ENCODE measurements at places on chromosomes 2 and 18.

DNA sequence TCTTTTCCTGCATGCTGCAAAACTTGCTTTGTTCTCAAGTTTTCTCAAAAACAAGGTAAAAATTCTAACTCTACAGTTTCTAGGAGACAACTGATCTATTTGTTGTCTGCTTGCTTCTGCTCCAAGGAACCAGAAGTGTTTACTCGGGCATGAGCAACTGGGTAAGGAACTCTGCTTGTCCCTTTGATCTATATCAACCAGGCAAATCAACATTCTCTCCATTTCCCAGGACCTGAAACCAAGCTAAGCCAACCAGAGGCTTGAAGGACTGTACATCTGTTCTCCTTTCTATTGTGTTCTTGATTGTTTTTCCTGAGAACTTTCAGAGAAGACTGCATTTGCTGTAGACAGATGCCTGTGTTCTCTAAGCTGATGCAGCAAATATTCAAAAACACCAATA lies 335.0 kb upstream of the KCNH7 start:
- DNase-seq, result no peak

DNA sequence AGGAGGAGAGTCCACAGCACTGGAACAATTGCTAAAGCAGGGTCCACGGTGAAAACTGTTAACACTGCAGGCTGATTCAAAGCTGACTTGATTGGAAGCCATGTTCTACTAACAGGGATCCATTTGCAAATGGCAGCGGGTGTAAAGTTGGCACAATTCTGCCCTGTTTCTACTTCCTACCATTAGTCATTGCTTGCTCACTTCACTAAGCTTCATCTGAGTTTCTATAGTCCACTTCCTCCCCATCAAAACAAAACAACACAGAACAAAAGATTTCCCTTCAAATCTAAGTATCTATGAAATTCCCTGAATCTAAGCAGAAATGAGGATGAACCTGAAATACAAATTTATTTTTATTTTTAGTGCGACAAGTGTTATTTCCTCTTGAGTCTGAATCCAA lies 187.4 kb upstream of the SOX11 start:
- DNase-seq, result no peak

DNA sequence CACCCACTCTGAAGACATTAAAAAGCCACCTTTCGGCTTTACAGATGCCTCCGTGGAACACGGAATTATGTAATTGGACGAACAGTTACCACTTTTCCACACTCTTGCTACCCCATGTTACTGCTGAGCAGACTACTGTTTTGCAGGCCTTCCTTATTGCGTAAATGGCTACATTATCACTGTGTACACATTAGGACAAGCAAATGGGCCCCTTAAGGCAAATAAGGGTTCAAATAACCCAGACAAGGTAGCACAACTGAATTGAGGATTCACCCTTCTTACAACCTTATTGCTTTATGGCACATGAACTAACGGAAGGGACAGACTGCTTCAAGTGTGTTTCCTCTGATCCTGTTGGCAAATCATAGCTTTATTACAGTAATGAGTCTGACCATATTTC lies 832.2 kb upstream of the FANCL start:
- DNase-seq, result no peak

- no peak for DNase-seq
These were observed 6.4 kb upstream of the PSMD1 start for GRCh38 chr2:231050018-231050901.

GRCh38 chr18:23884681-23885375 lies 129.7 kb upstream of the TTC39C start:
- no peak for DNase-seq

GRCh38 chr2:165382362-165382761 lies 87.1 kb upstream of the CSRNP3 start:
- no peak for DNase-seq

DNA sequence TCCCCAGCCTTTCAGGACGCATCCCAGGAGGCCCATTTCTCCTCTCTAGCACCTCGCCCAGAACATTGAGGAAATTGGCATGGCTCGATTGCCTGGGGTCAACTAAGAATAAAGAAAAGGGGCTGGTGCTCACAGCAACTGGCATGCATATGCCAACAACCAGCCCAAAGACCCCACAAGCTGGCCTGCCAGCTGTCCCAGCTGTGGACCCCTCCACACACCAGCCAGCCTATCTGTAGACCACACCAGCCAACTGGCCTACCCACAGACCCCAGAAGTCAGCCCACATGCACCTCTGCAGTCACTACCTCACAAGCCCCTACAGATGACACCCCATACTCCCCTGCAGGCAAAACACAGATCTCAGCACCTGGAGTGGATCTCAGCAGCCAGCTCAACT lies 123.8 kb upstream of the ID2 start:
- no peak for DNase-seq

GRCh38 chr2:200300638-200301314 lies 5.7 kb upstream of the SPATS2L start:
- DNase-seq, result no peak

GRCh38 chr2:85523903-85524335 lies 15.0 kb upstream of the MAT2A start:
- DNase-seq, result no peak

- no peak for DNase-seq
These were observed 29.9 kb upstream of the FBLN7 start for GRCh38 chr2:112108178-112108832.

- no peak for DNase-seq
These were observed 11.7 kb upstream of the SAP130 start for GRCh38 chr2:128039535-128039934.

DNA sequence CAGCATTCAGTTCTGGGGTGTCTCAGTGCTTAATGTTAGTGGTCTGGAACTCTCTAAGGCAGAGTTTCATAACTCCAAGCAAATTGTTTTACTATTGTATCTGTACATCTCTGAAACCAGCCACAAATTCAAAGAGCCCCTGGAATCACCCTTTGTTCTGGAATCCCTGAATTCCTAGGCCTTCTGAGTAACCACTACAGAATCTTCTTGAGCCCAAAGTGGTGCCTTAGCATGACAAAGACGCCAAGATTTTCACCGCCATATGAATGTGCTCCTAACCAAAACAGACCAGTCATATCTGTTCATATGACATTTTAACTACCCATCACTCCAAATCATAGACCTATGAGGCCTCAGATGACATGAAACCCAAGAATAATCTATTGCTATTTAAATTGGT lies 668.1 kb downstream of the EPHA4 start:
- DNase-seq, result no peak

DNA sequence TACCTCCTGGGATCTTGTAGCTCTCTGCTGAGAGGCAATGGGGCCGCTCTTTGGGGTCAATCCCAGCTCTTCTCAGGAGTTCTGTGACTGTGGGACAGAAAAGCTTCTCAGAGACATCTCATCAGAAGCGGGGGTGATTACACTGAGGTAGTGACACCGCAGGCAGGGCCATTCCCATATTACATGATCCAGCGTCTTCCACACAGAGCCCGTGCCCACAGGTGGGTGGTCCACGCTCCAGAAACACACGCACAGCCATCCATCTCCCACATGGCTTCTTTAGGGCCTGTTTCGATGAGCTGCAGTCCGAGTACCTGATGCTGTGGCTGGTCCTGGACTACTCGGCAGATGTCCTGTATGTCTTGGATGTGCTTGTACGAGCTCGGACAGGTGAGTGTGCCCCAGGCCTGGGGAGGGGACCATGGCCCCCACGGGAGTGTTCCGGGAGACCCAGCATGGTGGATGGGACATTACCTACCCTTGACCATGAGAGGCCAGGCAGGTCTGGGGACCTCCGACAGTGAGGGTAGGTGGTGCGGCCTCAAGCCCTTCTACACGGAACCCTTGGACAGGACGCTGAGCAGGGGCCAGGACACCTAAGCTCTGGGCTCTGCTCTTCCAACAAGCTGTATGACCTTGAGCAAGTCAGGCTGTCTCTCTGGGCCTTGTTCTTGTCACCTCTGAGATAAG lies 45.5 kb downstream of the CNGA3 start:
- no peak for DNase-seq

DNA sequence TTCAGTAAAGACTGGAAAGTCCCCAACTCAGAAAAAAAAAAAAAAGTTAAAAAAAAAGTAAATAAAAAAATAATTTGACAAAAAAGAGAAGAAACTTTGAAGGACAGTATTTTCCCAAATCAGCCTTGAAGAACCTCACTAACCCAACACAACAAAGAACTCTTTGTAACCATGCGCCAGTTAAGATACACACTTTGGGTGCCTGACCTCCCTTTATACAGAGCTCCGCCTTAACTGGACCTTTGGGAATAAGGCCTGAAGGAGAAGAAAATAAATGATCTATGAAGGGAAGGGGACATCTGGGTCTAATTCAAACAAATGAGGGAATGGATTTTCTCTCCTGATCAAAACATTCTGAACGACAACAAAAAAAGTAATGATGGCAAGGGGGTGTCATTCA lies 2.2 kb upstream of the GFPT1 start:
- DNase-seq, result no peak

DNA sequence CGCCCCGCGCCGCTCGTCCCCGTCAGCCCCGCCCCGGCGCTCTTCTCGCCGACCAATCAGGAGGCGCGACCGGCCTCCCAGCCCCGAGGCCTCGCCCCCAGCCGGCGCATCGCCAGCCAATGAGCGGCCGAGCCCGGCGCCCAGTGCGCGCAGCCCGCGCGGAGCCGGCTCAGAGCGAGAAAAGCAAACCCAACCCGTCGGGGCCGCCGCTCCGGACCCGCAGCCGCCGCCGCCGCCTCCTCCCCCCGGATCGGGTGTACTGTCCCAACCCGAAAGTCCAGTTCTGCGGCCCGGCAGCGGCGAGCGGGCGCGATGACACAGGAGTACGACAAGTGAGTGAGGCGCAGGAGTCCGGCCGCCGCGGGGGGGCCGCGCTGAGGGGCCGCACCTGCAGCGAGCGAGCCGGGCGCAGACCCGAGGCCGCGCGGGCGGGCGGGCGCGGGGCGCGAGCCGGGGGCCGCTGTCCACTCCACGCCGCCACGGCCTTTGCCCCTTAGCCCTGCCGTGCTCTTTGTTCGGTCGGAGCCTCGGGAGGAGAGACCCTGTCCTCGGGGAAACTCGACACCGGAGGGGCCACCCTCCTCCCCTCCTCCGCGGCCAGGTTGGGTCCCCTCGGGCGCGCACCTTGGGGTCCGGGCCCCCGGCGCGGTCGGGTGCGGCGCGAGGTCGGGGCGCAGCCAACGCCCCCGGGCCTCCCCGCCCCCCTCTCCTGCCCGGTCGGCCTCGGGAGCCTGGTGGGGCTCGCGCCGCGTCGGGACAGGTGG lies at the start of gene GRHL1:
GRHL1 (plus strand) TSS at position 172 of the 764 bp plus-strand sequence; CDS start at position 313, 141 bp downstream.
- peak; percentile 80 for DNase-seq

DNA sequence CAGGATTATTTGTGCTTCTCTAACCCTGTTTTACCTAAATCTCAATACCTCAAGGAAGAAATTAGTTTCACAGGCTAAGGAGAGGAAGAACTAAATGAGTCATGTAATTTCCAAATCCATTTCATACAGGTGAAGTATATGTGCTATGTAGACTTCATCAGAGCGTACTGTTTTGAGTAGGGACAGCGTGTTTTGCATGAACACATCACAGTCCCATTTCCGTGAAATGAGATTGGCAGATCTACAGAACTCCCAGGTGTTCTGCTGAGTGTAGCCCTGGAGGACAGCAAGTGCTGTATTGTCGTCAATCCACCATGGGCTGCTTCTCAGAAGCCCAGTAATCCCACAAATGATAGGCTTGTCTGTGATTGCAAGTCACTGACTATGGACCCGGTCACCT lies 97.7 kb downstream of the XRCC5 start:
- DNase-seq, result no peak

- peak; percentile 5 for DNase-seq
These were observed 24.3 kb downstream of the COA5 start for GRCh38 chr2:98583816-98584618.

DNA sequence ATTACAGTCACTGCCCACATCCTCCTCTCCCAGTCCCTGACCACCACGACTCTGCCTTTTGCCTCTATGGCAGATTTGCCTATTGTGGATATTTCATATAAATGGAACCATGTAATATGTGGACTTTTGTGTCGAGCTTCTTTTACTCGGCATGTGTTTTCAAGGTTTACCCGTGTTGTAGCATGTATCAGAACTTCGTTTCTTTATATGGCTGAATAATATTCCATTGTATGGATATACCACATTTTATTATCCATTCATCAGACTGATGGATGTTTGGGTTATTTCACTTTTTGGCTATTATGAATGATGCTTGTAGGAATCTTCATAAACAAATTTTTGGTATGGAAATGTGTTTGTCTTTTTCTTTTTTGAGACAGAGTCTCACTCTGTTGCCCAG lies 24.2 kb upstream of the E2F6 start:
- DNase-seq, result no peak

DNA sequence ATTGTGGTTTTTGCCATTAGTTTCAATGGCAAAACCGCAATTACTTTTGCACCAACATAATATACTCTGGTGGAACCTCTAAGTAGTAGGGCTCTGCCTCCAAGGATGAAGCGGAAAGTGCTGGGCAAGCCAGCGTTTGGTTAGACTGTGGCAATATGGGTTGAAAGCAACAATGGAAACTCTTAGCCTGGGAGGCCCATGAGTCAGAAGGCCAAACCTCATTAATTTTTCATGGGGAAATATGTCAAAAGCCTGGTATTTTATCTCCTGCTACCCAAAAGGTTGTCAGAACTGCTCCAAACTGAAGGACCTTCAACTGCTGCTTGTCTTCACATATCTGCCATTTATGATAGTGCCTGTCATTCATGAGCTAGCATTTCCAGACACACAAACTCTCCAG lies 179.1 kb upstream of the CYP26B1 start:
- DNase-seq, result no peak

DNA sequence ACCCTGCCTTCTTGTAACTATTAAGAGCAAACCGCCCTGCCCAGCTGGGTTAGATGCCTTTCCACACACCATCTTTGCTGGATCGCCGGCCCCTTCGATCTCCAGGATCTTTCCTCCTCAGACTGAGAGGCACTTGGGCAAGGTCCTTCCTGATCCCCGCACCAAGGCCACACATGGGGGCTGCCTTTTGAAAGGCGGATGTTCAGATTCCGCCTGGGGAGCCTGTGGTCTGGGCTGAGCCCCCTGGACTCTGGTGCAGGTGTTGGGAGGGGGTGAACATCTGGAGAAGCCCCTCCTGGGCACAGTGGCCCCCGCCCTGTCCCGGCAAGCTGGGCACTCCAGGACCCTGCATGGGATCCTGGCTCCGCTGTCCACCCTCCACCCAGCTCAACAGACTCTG lies 135.4 kb upstream of the HDAC4 start:
- no peak for DNase-seq

GRCh38 chr18:4230450-4231168 lies 224.5 kb downstream of the DLGAP1 start:
- DNase-seq, result no peak

DNA sequence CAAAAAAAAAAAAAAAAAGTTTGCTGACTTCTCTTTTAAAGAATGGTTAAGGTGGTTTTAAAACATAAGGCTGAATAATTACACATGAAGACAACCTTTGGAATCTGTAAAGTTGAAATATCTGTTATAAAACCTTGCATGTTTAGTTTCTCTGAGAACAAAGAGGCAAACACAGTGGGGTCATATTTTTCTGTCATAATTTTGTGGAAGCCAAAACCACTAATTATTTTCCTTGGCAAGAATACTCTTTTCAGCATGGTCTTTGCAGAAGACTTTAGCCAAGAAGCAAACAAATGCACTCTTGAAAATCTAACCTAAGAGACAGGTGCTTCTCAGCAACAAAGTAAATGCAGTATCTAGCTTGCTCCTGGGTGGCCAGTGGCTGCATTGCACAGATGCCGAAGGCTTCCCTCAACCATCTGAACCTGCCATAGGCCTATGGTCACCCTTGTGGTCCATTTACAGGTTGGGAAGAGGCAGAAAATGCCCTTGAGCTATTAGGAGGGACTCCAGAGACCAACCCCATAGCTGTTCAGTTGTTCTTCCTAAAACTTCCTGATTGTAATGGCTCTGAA lies 44.8 kb downstream of the ZAP70 start:
- DNase-seq, result no peak

- DNase-seq, result no peak
These were observed 220.6 kb upstream of the COPS8 start for GRCh38 chr2:236865052-236865451.

Data from NCI-H2029 (cell line).